HuH-7 (cell line): ENCODE measurements at places on chromosomes 5 and 9.

- DNase-seq, result no peak
Observed at GRCh38 chr9:123508048-123508447, 152.1 kb downstream of the CRB2 start.

DNA sequence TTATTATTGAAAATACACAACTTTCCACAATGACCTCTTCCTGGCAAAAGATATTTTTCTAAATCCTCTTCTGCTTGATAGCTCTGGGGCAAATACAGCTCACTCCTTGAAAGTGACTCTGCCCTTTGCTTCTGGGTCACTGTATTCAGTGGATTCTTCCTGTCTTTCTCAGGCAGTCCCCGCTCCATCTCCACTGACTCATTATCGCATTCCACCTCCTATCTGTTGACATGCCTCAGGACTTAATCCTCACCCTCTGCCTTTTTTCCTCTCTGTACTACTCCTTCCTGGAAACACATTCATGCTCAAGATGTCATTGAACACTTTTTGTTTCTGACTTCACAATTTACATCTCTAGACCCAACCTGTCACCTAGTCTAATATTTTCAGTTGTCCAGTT lies 8.4 kb upstream of the RGS7BP start:
- no peak for DNase-seq

DNA sequence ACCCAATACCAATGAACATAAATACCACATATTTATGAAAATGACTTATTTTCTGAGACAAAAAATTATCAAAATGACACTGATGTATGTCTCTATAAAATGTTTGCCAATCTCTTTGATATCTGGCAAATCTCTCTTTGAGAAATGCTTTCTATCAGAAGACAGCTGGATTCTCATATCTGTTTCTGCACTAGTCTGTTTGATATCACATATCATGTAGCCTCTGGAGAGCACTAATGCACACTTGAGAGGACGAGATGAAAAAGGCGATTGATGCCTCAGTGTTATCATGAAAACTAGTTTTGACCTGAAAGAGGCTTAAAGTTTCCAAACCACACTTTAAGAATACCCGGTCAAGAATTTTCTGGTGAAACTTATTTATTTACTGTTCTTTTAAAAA lies 29.1 kb upstream of the ANKRD55 start:
- no peak for DNase-seq

- DNase-seq, result no peak
Observed at GRCh38 chr9:91191411-91192380, 170.0 kb downstream of the AUH start.

- DNase-seq, result no peak
Observed at GRCh38 chr5:165310031-165310430, 1804.6 kb downstream of the MAT2B start.

- DNase-seq, result no peak
Observed at GRCh38 chr9:134198791-134199190, 34.4 kb upstream of the RNU6ATAC start.

DNA sequence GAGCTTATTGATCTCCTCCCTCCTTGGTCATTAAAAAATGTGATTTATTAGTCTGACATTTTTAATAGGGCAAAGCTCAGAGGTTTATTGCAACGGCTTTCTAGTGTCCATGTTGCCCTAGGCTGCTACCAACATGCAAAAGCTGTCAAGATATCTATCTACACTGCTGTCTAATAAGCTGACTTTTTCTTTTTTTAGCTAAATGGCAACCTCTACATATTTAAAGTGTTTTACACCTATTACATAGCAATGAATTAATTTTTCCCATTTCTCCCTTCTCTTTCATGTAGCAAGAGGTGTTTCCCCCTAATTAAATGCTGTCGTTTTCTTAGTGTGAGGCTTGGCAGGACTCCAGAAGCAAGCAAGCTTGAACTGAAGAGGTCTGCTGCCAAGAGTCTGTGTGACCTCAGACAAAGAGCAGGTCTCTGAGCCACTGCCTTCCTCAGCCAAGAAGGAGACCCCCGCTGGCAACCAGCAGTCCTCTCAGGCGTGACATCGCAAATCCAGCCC lies 79.4 kb downstream of the GAS1 start:
- DNase-seq, result no peak
